ENCODE measurements at places on chromosomes 1 and 21.

DNA sequence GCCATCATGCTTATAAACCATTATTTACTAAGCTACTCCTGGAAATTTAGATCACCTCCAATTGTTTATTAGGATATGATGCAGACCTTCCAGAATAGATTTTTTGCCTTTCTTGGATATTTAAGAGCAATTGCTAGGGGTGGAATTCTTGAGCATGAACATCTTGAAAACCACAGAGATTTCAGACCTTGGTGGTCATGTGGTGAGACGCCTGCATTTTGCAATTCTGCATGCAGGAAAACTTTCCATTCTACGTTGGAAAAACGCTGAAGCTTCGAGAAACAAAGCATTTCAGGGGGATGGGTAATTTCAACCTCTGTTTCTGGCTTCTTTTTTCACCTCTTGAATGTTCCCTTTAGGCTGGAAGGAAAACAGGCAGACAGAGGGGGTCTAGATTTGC, 596.3 kb downstream of the KIF26B start:
- no peak for DNase-seq

DNA sequence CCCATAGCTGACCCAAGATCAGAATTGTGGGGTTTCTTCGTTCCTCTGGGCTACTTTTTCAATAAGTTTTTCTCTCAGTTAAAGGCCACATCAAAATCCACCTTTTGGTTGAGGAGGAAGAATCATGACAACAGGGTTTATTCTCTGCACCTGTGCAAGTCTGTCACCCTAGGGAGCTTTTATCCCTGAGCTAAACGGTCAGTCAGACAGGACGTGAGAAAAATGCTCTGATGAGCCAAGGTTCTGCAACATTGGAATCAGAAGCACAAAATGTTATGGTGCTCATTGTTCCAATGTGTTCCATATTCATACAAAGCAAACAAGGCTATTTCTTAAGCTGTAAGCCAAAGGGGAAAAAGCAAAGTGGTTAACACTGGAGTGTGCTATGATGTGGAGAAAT, 7.4 kb upstream of the ERICH3 start:
- no peak for DNase-seq

- no peak for DNase-seq
Measured at GRCh38 chr1:7657287-7658016, 113.6 kb upstream of the VAMP3 start.

- DNase-seq, result no peak
Measured at GRCh38 chr1:15157524-15158399, 4.2 kb downstream of the TMEM51 start.
